ENCODE measurements at places on chromosomes 11 and 22.

GRCh38 chr22:48695251-48695650, 1132.4 kb downstream of the BRD1 start:
- DNase-seq, result no peak

- no peak for DNase-seq
Measured at GRCh38 chr11:69512136-69512535, 30.7 kb downstream of the LINC01488 start.

DNA sequence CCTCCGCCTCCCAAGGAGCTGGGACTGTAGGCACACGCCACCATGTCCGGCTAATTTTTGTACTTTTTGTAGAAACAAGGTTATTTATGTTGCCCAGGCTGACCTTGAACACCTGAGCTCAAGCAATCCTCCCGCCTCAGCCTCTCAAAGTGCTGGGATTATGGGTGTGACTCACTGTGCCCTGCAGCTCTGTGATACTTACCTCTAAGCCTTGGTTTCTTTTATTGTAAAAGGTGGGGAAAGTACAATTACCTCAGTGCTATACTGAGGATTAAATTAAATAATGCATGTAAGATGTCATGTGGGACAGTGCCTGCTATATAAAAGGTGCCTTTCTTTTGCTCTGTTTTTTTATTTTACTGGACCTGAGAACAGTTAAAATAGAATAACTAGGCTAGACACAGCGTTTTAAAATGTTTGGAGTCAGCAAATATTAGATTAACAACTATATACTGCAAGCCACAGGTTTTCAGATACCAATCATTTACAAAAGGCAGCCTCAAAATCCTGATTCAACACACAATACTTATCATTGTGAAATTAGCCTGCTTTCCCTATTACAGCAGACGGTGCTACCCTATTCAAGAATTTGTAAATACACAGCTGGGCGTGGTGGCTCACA, 30.0 kb downstream of the PRR14L start:
- DNase-seq, result no peak

DNA sequence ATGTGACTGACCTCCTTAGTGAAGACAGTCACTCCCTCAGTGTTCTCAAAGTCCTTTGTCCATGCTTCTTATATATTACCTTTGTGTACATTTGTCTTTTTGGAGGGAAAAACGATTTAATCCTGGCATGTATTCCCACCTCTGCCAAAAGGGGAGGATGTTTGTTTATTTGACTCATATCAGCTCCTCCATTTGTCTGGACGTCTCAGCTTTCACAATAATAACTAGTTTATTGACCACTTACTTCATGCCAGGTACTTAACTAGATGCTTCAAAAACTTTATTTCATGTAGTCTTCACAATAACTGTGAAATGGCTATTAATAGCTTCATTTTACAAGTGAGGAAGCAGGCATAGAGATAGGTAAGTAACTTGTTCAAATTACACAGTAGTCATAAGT, 5.3 kb downstream of the TBCEL start:
- DNase-seq, result no peak

GRCh38 chr11:128285321-128285720, 302.0 kb downstream of the ETS1 start:
- DNase-seq, result no peak

GRCh38 chr11:128300785-128301184, 286.6 kb downstream of the ETS1 start:
- DNase-seq, result no peak

DNA sequence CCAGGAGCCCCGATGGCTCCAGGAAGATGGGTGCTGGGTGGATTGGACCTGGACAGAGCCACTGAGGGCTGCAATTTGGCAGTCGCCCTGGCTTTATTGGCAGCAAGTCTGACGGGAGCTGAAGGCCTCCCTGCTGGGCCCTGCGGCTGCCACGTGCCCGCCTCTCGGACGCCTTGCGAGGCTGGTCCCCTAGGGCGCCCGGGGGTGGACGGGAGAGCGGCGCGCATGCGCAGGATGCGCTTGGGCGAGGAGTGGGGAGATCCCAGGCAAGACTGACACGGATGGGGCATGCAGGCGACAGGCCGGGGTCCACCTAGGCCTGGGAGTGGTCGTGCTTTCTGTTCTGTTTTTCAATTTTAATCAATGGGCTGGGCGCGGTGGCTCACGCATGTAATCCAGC, 150.0 kb downstream of the ADAMTS15 start:
- no peak for DNase-seq

- no peak for DNase-seq
Measured at GRCh38 chr22:48906216-48906835, 921.3 kb downstream of the BRD1 start.

- DNase-seq, result no peak
Measured at GRCh38 chr22:38295339-38295738, 21.9 kb downstream of the CSNK1E start.

GRCh38 chr11:7311903-7312302, 60.2 kb downstream of the SYT9 start:
- DNase-seq, result no peak

DNA sequence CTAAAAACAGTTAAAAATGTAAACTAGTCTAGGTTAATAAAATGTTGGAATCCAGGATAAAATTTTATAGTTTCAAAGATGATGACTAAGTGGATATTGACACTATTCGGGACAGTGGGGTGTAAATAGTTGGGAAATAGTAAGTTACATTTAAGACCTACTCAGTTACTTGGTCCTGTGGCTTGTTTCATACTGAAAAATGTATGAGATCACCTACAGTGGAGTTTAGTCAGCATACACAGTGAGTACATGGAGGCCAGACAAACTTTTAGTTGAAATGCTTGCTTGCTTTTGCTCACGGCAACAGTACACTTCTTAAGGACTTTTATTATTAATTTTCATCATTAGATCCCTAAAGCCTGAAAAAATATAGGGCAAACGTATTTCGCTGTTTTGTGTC, 16.1 kb downstream of the TRIM22 start:
- no peak for DNase-seq

GRCh38 chr11:34155057-34155756, 49.8 kb downstream of the NAT10 start:
- no peak for DNase-seq

DNA sequence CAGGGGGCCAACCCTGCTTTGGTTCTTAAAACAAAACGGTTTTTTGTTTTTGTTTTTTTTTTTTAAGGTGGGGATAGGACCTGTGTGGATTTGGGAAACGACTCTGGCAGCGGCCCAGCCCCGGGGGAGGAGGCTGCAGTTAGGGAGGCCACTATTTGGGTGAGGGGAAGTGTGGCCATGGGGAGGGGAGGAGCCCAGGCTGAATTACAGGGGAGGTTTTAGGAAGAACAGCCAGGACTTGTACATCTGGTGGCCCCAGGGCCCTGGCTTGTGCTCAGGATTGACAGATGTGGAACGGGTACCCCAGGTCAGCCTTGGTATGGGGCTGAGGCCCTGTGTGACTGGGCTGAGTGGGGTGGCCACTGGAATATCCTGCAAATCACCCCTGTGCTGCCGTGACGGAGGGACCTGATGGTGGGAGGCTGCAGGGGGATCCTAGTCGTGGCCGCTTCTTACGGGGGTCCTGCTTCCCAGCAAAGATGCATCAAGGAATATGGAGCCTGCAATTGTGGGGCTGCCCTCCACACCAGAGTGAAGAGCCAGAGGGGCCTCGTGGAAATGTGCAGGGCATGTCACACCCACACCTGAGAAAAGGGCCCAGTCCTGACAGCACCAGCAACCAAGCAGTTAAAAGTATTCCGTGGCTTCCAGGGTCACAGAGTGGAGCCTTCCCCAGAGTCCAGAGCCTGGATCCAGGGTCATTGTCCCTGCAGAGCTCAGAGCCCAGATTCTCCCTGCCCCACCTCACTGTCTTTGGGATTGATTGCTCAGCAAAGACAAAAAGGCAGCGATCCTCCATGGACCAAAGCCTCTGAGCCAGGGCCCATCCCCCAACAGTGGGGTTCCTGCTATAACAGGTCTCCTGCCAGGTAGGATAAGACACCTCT, 55.2 kb upstream of the WNT7B start:
- no peak for DNase-seq

DNA sequence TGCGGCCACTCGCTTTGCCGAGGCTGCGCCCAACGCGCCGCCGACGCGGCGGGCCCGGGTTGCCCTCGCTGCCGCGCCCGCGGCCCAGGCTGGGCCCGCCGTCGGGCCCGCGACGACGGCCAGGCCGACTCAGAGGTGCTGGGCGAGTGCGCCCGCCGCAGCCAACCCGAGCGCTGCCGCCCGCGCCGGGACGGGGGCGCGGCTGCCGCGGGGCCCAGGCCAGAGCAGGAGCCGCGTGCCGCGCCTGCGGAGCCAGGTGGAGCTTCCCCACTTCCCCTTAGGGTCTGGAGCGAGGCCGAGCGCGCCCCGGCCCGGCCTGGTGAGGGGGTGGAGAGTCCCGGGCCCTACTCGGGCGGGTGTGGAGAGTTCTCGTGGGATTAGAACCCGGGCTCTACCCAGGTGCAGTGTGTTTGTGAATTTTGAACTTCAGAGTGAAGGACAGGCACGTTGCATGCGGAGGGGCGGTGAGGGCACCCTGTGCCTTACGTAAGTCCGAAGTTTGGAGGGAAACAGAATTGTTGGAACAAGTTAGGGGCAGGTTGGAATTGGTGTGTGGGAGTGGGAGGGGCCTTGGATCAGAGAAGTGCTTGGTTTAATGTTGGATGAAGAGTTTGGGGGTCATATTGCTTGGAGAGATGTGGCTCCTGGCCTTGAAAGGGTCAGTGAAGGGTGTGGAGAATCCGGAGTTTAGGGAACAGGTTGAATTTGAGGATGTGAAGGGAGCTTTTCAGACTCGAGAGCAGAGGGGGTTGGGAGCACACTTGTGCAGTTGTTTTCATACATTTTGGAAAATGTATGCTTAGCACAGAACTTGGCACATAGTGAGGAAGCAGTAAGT, 697 bp downstream of the RNF169 start:
- DNase-seq, result peak; percentile 53

DNA sequence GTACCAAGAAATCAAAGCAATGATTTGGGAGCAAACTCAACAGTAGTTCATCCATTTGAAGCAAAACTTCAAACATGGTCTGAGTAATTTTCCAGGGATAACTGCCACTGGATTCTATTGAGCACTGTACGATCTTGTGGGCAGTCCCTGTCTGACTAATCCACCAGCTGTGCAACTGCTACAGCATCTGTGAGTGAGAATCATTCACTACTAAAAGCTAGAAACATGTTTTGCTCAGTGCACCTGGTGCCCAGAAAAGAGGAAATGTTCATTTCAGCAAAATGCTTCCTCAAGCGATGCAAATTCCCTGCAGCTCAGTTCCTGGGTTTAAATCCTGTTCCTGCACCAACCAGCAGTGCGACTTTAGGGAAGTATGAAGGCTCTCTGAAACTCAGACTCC, 1077.9 kb downstream of the DLG2 start:
- no peak for DNase-seq

DNA sequence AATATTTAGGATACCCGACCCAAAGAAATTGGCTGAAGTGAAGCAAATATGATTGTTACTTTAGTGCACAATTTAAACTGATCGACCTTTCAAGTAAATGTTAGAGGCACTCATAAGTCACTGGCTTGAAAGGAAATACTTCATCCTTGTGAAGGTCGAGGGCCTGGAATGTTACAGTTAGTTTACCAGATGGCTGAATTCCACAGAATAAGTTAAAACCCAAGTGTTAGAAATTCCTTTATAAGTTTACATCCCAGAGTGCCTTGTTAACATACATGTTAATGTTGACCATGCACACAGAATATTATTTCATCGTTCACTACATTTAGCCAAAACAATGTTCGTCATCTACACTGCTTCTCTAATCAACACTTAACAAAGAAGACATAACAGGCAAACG, 235.5 kb upstream of the ANO3 start:
- no peak for DNase-seq

DNA sequence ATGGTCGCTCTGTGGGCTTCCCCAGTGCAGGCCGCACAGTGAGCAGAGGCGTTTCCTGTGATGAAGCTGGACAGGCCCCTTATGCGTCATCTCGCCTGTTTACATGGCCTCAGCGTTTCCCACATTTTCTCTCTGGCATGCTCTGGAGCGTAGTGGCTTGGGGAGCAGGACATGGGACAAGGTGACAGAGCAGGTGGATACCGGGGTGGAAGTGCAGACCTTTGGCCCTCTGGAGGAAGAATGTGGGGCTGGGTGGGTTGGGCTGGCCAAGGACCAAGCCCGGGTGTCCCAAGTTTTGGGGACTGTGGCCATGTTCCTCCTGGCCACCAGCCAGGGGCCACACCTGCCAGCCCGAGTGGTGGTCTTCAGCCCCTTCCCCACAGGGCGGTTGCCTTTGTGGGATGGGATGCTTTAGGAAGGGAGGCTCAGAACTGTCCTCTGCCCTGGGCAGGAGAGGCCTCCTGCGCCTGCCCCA, 446.6 kb downstream of the TBC1D22A start:
- DNase-seq, result no peak

Measured in Caki2 (cell line).